ENCODE measurements at places on chromosomes 2 and 18.

- no peak for DNase-seq
Observed at GRCh38 chr18:47887227-47887626, 43.2 kb downstream of the SMAD2 start.

DNA sequence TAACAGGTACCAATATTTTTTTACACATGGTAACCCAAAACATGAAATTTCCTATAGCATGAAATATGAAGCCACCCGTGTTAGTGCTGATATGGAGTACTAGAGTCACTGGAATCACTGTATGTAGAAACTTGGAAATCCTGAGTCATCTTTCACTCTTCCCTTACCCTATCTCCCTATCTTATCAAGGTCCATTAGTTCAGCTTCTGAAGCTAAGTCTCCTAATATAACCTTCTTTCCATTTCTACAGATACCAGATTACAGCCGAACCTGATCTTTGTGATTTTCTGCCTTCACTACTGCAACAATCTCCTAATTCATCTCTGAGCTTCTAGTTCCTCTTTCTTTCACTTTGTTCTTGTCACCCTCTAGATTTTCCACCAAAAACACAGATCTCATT, 59.0 kb downstream of the SEPTIN10 start:
- no peak for DNase-seq

- DNase-seq: no peak
Observed at GRCh38 chr2:46561731-46562450, 82.5 kb downstream of the TMEM247 start.

- DNase-seq: no peak
Observed at GRCh38 chr2:71787476-71788185, 334.3 kb downstream of the DYSF start.

GRCh38 chr2:152647552-152647951, 69.7 kb downstream of the PRPF40A start:
- no peak for DNase-seq

DNA sequence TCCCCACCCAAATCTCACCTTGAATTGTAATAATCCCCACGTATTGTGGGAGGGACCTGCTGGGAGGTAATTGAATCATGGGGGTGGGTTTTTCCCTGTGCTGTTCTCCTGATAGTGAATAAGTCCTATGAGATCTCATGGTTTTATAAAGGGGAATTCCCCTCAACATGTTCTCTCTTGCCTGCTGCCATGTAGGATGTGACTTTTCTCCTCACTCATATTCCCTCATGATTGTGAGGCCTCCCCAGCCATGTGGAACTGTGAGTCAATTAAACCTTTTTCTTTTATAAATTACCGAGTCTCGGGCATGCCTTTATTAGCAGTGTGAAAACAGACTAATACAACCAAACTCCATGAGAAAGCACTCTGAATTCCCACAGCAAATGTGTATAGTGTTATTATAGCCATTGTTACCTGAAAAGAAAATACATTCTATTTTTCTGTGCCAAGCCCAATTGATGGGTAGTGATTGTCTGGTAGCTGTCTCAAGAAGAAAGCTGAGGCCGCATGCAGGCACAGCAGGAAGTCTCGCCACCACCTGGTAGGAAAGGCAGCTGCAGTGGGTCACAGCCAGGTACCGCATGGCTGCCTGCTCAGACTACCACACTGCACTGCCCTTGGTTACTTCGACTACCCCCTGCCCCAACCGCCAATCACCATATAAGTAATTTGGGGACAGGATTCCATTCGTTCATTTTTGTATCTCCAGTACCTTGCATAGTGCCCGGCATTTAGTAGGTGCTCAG, 10.3 kb upstream of the ZBTB7C start:
- DNase-seq: no peak

GRCh38 chr2:218422403-218423086, 3.6 kb downstream of the VIL1 start:
- DNase-seq: no peak

GRCh38 chr18:13440277-13441248, 222.0 kb downstream of the LDLRAD4 start:
- DNase-seq: no peak

- no peak for DNase-seq
Observed at GRCh38 chr2:135485441-135485840, 45.6 kb downstream of the ZRANB3 start.

DNA sequence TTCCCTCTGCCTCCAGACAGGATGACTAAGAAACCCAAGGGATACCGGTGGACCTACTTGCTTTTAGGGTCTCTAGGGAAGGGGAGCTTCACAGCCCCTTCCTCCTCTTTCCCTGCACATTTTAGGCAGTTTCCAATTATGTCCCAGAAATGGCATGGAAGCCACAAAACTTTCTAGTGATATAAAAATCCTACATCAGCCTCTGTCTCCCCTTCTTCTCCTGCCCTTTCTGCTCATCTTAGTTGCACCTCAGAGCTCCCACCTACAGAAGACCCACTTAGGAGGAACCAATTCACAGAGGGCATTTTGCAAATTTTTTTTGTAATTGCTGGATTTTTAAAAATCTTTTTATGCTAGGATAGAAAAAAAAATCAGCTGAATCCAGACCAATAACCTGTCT, 263.1 kb downstream of the TNS1 start:
- DNase-seq: no peak

DNA sequence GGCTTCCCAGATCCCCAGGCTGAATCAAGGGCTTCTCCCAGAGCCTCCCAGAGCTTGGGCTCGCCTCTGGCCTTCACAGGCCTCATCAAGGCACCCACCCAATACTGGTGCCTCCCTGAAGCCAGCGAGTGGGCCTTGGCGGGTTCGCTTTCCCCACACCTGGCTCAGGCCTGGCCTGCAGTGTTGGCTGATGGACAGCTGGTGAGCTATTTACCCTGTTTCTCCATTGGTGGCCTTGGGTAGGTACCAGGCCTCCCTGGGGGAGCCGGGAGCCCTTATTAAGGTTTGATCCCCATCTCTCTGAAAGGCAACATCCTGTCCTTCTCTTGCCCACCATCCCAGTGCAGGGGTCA, 18.2 kb upstream of the DUSP2 start:
- no peak for DNase-seq

DNA sequence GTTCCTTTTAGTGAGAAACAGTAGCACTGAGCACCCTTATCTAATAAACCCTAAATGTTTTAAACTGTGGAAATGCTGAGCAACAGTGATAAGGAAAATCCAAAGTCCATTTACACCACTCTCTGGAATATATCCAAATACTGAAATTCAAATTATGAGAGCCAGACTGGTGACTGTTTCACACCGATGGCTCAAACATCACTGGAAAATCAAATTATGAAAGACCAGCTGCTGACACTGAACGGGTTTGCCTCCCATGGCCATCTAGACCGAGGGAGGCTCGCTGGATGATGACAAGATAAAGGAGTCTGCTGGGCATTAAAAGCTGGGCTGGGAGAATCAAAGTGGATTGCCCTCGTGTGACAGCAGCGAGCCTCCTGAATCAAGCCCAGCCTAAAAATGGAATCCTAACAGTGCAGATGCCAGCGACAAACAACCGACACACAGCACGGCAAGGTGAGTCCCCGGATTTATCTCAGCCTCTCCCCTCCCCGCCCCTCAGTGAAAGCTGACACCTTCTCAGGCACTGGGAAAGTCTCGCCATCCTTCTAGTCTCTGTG, 30.3 kb downstream of the SERPINE2 start:
- DNase-seq: no peak

- DNase-seq: no peak
Observed at GRCh38 chr2:9805435-9806297, 37.6 kb upstream of the TAF1B start.

- no peak for DNase-seq
Observed at GRCh38 chr2:85790499-85791188, 36.9 kb downstream of the ATOH8 start.

GRCh38 chr2:167706800-167707199, 540.6 kb downstream of the STK39 start:
- DNase-seq: no peak

- DNase-seq: no peak
Observed at GRCh38 chr2:132521341-132521740, 104.7 kb downstream of the GPR39 start.

DNA sequence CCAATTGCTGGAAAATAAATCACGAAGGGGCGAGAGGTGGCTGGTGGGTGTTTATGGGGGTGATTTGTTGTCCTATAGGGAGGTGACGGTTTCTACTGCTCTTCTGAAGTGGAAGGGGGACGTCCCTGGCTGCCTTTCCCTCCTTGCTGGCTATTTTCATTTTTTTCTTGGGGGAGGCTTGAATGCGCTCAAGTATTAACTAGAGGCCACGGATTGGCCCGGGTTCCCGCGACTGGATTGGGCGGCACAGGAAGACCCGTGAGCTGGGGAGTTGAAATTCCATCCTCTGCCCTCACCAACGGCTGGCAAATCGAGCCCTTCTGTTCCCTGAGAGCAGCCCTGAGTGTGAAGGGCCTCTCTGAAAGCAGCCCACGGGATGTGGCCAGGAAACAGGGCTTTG, 176.5 kb upstream of the SPRED2 start:
- DNase-seq: no peak

- DNase-seq: no peak
Observed at GRCh38 chr18:41933778-41934177, 21.3 kb upstream of the PIK3C3 start.

- no peak for DNase-seq
Observed at GRCh38 chr2:226796012-226796839, 3.4 kb downstream of the IRS1 start.

- DNase-seq: peak; percentile 54
Observed at GRCh38 chr2:236343400-236344161, 79.4 kb upstream of the ASB18 start.

GRCh38 chr2:68318914-68319397, 793 bp downstream of the CNRIP1 start:
- DNase-seq: no peak

DNA sequence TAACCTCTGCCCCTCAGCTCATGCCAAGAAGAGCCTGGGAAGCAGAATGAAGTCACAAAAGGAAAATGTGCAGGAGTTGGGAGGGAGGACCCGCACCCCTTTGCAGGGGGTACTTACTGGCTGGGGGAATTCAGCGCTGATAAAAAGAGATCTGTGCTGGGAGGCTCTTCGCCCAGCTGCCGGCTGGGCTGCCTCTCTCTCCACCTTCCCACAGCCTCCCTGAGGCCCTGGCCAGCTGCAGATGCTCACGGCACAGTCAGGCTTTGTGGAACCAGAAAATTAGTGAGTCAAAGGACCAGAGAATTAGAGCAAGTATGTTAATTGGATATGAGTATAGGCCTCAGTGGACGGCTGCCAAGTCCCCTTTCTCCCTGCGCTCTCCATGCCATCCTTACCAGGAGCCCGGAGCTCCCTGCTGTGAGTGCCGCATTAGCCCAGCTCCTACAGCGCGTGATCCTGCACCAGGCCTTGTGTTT, 181.7 kb upstream of the SH3BP4 start:
- no peak for DNase-seq

DNA sequence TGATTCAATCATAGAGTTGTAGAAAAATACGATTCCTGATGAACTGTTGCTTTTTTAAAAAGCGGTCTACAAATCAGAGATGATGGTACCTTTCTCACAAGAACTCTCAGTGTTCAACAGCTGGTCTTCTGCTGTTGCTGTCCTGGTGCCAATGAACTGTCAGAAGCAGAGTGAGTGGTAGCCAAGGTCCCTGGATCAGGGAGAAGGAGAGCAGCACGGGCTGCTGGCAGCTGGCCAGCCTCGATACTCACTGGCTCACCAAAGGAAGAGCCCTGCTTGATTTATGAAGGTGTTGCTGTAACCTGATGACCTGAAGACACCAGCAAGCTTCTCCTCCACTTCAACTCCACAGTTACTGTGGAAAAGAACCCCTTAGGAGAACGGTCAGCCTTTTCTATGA, 300.8 kb upstream of the SOX11 start:
- no peak for DNase-seq

DNA sequence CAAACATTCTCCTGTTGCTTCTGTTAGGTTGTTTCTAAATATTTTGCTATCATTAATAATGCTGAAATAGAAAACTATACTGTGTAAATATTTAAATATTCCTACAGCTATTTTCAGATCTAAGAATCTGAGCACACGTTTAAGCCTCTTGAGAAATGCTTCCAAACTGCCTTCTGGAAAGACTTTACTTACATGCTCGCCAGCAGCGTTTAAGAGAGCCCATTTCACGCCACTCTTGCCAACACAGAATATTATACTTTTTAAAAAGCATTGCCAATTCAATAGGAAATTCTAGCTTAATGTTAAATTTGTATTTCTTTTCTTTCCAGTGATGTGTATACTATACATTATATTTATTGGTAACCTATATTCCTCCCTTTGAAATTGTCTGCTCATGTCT, 92.0 kb downstream of the TMEM163 start:
- no peak for DNase-seq

DNA sequence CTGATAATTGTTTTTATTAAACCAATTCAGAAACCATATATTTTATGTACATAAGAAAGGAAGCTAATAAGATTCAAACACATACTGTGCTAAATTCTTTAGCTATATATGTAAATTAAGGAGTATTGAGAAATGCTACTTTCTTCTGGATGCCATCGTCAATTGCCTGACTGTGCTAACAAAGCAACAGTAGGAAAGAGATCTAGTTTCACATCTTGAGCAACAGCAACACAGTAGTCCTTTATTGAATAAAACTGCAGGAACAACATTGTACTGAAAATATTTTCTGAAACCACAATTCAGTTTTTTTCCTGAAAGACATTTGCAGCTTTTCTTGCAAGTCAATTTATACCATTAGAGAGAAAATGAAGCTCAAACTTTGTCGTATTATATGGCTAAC, 1404.9 kb upstream of the SLC39A10 start:
- no peak for DNase-seq

- no peak for DNase-seq
Observed at GRCh38 chr2:10709290-10709939, 12.0 kb upstream of the ATP6V1C2 start.

DNA sequence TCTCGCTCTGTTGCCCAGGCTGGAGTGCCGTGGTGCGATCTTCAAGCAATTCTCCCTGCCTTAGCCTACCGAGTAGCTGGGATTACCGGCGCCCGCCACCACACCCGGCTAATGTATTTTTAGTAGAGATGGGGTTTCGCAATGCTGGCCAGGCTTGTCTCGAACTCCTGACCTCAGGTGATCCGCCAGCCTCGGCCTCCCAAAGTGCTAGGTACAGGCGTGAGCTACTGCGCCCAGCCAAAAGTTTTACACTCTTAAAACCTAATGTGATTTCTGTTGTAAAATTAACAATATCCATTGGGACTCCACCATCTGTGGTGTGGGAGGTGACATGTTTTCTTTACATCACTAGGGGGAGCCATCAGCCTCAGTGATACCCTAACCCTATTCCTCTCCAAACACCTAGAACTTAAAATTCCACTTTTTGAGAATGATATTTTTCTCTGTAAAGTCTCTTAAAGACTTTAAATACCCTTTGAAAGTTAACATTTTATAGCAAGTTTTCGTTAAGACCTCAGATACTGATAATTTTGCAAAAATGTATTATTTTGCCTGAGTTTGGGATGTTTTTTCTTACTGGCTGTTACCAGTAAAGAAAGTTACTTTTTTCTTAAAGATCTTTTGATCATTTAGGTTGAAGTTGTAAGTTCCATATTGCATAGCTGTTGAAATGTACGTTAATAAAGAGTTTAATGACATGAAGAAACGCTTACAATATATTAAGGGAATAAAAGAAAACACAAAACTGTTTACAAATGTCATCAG, 11.6 kb upstream of the EIF2AK2 start:
- DNase-seq: no peak

GRCh38 chr2:200065477-200065876, 110.1 kb downstream of the MAIP1 start:
- no peak for DNase-seq

- no peak for DNase-seq
Observed at GRCh38 chr2:30306522-30306921, 75.2 kb downstream of the LBH start.

GRCh38 chr2:40346535-40347354, 105.1 kb downstream of the SLC8A1 start:
- DNase-seq: no peak

GRCh38 chr18:57523171-57523956, 63.1 kb downstream of the FECH start:
- DNase-seq: no peak

Measured in CD8-positive, alpha-beta memory T cell (primary cell).